Activated CD4-positive, alpha-beta T cell treated with anti-CD3 and anti-CD28 coated beads, Interleukin-2, Interleukin-4, amounts not matched to agents 100 ng/mL and 50 ng/mL, durations not matched to agents 16 hours and 8 hours (primary cell): ENCODE measurements at places on chromosomes 7 and 10.

DNA sequence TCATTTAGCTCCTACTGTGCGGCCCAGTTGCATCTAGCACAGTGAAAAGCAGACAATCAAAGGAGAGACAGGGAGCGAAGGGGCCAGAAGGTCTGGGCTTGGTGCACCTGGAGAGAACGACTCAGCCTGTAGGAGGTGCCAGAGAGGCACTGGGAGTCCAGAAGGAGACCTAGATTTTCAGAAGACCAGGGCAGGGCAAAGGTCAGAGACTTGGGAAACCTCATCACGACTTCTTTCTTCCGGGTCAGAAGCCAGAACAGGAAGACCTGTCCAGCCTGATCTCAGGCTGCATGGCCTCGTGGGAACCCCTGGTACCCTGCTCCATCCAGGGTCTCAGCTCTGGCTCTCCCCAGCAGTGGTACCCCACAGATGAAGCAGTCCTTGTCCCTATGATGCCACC, 5.2 kb downstream of the AGAP3 start:
- DNase-seq, result peak; percentile 31

GRCh38 chr10:93267521-93267920, 193.8 kb downstream of the CYP26A1 start:
- DNase-seq, result peak; percentile 22

DNA sequence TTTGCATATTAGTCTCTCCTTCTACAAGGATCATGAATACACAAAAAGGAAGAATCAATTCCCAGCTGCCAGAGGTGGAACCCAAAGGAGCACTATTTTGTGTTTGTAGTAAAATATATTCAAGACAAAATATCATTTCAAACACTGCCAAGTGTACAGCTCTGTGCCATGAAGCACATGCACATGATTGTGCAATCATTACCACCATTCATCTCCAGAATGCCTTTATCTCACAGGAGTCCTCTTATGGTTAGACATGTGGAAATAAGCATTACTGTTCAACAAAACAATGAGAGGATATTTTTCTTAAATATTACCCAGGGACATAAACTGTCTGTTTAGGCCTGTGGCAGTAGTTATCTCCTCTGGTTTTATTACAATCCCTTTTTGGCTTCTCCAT, 151.4 kb upstream of the PPP1R3A start:
- DNase-seq, result no peak

GRCh38 chr10:97454330-97455036, 8.5 kb downstream of the ZDHHC16 start:
- DNase-seq, result no peak

GRCh38 chr7:33933611-33934281, 28.4 kb downstream of the BMPER start:
- no peak for DNase-seq

DNA sequence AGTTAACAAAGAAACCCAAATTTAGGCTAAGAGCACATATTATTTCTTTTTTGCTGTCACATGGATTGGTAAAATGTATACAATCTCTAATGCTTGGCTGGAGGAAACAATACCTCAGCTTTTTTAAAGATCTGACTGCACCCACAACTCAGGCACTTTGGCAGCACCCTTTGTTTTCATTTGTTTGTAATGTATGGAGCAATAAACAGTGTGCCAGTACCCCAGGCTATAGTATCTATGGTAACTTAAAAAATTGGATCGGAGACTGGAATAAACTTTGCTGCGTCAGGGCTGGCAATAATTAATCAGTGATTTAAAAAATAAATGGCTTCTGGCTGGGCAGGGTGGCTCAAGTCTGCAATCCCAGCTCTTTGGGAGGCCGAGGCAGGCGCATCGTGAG, 27.2 kb downstream of the POLR1F start:
- DNase-seq, result no peak

- DNase-seq, result no peak
These were observed 83.6 kb upstream of the CACNB2 start for GRCh38 chr10:18056583-18056982.

DNA sequence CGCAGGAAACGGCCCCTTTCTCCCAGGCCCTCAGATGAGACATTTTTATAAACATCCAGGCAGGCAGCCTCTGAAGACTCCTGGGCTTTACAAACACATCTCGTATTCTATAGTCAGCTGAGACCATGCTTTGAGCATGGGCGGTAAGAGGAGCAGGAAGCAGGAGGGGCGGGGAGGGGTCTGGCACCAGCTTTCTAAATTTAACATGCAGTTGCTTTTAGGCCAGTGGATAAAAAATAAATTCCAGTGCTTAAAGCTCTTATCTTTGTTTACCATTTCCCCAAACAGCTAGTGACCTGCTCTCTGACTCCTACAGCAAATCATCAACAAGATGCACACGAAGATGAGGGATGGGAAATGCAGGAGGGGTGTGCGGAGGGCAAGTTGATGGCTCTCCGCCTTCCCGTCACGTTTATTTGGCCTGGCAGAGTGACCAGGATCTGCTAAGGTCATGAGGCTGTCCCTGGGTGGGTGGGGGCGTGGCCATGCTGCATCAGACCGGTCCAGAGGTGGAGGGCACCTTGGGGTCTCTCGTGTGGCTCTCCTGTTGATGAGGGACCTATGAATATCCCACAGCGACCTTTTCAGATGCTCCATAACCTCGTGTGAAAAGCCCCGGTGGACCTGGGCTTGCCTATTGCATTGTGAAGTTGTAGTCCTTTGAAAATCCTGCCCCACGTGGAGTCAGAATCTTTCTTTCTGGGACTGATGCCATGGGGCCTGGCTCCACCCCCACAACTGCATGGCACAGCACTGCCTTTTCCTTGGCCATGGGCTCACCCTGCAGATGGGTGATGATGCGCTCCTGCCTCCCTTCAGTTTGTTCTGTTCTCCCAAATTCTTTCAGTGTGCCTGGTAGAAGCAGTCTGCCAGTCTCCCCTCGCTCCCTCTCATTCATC, 67.5 kb downstream of the PARP12 start:
- DNase-seq, result no peak

DNA sequence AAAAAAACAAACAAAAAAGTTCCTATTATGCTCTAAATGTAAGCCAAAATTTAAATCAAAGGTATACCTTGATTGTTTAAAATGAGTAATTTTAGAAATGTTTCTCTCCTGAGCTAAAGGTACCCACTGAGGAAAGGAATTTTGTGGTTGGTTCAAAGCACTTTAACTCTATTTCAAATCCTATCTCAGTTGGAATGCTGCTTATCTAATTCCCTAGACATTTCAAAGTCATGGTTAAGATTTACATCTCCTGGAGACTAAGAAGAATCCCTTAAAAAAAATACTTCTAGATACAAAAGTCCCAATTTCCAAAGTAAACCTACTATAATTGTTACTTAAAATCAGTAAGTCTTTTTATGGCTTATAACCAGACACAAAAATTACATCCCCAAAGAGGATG, 830.7 kb downstream of the GRID1 start:
- no peak for DNase-seq

DNA sequence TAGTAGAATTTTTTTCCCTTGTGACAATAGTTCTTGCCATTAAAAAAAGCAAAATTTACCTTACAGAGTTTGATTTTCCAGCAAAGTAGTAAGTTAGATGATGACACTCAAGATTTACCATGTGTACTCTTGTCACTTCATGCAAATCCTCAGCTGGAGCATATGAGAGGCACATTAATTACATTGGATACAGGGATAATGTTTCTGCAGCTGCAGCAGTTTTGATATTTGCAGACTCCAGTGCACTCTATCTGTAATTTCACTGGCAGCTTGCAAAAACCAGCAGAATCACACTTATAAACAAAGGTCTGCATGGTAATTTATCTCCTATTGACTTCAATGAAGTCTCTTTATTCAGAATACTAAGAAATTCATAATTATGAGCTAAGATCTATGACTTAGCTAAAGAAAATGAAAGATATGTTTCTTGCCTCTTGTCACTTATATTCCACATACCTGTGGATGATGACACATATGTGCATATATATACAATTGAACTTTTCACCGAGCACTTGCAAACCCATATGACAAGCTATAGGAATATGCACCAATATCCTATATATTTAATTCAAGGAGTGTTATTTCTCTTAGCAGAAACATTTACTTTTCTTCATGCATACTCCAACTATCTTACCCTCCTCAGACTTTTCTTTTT, 530.6 kb downstream of the PHTF2 start:
- DNase-seq, result no peak
